ENCODE measurements at places on chromosomes 13 and 19.

- no peaks in the 10 kb centered on the region for H3K4me1 ChIP-seq
- no peaks in the 10 kb centered on the region for H3K36me3 ChIP-seq
- no peak for DNase-seq
- H3K4me3 ChIP-seq: no peak overlapping the region
These were observed 53.3 kb downstream of the OXGR1 start for GRCh38 chr13:96940961-96941360.

DNA sequence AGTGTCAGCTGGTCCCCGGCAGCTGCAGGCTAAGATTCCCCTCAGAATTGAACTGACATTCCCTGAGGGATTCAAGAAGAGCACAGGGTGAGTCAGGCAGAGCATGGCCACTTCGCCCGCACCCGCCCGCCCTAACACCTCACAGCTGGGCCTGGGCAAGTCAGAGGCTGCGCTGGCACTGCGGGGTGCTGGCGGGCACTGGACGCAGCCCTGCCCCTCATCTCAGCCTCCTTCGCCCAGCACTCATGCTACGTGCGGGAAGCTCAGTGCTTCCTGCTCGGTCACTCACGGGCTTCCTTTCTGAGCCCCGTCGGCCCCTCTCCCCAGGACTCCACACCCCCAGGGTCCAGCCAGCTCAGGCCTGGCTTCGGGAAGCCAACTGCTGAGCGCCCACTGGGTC, 56.9 kb downstream of the MLLT1 start:
- peaks cover 8% of the 10 kb centered on the region for H3K36me3 ChIP-seq
- H3K27me3 ChIP-seq: no peaks in the 10 kb centered on the region
- H3K4me3 ChIP-seq: no peak overlapping the region

DNA sequence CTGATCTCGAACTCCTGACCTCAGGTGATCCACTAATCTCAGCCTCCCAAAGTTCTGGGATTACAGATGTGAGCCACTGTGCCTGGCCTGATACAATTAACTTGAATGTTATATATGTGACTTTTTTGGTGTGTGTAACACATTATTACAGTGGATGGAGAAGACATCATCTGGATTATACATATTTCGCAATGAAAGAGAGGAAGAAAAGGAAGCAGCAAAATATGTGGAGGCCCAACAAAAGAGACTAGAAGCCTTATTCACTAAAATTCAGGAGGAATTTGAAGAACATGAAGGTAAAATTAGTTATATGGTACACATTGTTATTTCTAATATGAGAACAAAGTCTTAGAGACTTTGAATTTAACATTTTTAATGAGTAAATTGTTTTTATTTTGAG, 55.5 kb downstream of the BRCA2 start:
- peaks cover 8% of the 10 kb centered on the region for H3K36me3 ChIP-seq
- H3K4me1 ChIP-seq: no peaks in the 10 kb centered on the region
- H3K27ac ChIP-seq: no peak overlapping the region
- no peaks in the 10 kb centered on the region for H3K27me3 ChIP-seq

GRCh38 chr19:11387162-11388034, 3.3 kb upstream of the EPOR start:
- peaks cover 10% of the 10 kb centered on the region for H3K4me1 ChIP-seq
- H3K4me3 ChIP-seq: no peak overlapping the region
- H3K27me3 ChIP-seq: peaks cover 5% of the 10 kb centered on the region
- H3K27ac ChIP-seq: no peak overlapping the region

DNA sequence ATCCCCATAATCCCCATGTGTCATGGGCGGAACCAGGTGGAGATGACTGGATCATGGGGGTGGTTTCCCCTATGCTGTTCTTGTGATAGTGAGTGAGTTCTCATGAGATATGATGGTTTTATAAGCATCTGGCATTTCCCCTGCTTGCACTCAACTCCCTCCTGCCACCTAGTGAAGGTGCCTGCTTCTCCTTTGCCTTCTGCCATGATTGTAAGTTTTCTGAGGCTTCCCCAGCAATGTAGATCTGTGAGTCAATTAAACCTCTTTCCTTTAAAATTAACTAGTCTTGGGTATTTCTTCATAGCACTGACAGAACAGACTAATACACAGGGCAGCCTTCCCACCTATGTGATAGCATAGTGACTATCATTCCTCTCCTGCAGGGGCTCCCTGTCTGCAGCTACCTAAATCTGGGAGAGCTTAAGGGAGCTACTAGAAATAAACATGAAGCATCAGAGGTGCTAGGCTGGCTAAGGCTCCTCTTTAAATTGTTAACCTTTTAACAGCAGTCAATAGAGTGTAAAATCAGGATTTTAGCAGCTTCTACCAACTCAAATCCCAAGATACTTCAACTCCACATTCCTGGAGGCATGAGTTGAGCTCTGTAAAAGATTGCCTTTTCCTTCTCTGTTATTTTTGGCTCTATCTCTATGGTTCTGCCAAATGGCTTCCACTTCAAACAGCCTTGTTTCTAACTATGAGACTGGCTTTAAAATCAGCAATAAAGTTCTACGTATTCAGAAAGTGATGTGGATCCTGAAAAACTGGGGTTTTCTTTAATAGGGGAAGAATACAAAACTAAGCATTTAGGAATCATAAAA, 112.3 kb downstream of the VWA8 start:
- peaks cover 16% of the 10 kb centered on the region for H3K4me1 ChIP-seq
- no peak for DNase-seq
- H3K36me3 ChIP-seq: peaks cover 11% of the 10 kb centered on the region
- no peak overlapping the region for H3K4me3 ChIP-seq
- peak overlapping the region; percentile 73 for H3K27ac ChIP-seq

DNA sequence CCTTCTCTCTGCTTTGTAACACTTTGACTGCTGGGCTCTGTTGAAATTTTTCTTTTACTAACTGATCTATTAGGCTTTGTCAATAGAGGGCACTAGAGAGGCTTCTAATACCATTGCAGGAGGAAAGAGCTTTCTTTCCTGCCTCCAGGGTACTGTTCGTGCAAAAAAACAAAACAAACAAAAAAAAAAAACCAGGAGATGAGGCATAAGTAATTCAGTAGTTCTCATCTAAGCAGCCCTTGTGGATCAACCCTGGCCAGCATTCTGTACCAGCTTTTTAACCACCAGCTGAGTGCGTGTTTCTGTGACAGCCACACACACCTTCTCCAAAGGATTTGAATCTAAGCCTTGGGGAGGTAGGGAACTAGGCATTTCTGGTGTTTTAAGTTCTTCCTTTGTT, 1707.6 kb upstream of the SLC10A2 start:
- H3K4me1 ChIP-seq: peaks cover 8% of the 10 kb centered on the region
- no peak overlapping the region for H3K4me3 ChIP-seq
- H3K36me3 ChIP-seq: no peaks in the 10 kb centered on the region
- DNase-seq: no peak

- H3K27ac ChIP-seq: no peak overlapping the region
- no peaks in the 10 kb centered on the region for H3K4me1 ChIP-seq
- no peak overlapping the region for H3K4me3 ChIP-seq
- H3K27me3 ChIP-seq: peaks cover 18% of the 10 kb centered on the region
- DNase-seq: no peak
These were observed 341.7 kb downstream of the UQCRFS1 start for GRCh38 chr19:28871099-28871725.

DNA sequence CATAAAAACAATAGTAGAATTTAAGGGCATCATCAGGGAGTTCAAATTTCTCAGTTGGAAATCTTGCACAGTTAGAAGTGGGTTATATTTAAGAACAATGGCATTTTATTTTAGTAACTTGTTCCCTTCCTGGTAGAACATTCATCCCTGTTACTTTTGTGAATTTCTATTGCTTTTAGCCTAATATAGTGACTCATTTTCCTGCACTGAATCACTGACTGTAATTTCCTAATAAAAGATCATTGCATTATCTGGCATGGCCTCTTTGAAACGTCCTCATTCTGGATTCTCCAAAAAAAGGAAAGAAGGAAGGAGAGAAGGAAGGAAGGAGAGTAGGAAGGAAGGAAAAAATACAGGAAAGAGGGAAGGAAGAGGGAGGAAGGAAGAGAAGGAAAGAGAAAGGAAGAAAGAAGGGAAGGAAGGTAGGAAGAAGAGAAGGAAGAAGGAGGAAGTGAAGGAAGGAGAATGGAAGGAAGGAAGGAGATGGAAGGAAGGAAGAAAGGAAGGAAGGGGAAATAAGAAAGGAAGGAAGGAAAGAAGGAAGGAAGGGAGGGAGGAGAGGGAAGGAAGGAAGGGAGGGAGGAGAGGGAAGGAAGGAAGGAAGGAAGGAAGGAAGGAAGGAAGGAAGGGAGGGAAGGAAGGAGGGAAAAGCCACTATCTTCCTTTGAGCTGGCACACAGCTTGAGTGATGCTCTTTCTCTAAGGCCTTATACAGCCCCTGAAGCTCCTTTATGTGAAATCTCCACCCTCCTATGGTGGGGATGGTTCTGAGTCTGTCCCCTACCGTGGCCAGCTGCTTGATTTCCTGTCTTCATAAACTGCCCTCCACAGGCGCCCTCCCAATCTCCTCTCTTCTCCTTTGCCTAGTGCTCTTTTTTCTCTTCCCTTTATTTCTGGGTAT, 29.8 kb upstream of the TM9SF2 start:
- no peaks in the 10 kb centered on the region for H3K36me3 ChIP-seq
- no peak overlapping the region for H3K27ac ChIP-seq
- no peak overlapping the region for H3K4me3 ChIP-seq
- H3K27me3 ChIP-seq: peaks cover 3% of the 10 kb centered on the region

- no peak overlapping the region for H3K27ac ChIP-seq
- H3K36me3 ChIP-seq: peaks cover 13% of the 10 kb centered on the region
- DNase-seq: no peak
- no peaks in the 10 kb centered on the region for H3K27me3 ChIP-seq
- H3K4me1 ChIP-seq: no peaks in the 10 kb centered on the region
- no peak overlapping the region for H3K4me3 ChIP-seq
These were observed 12.9 kb downstream of the ZSWIM9 start for GRCh38 chr19:48183356-48183755.

GRCh38 chr13:34161931-34162543, 344.1 kb downstream of the RFC3 start:
- H3K27ac ChIP-seq: peak overlapping the region; percentile 42
- H3K4me1 ChIP-seq: peaks cover 28% of the 10 kb centered on the region
- no peaks in the 10 kb centered on the region for H3K27me3 ChIP-seq
- H3K36me3 ChIP-seq: no peaks in the 10 kb centered on the region

- H3K4me1 ChIP-seq: peaks cover 50% of the 10 kb centered on the region
- no peak for DNase-seq
- peak overlapping the region; percentile 54 for H3K4me3 ChIP-seq
- H3K27ac ChIP-seq: peak overlapping the region; percentile 49
These were observed 55.0 kb upstream of the EEF1AKMT1 start for GRCh38 chr13:20828539-20829364.

DNA sequence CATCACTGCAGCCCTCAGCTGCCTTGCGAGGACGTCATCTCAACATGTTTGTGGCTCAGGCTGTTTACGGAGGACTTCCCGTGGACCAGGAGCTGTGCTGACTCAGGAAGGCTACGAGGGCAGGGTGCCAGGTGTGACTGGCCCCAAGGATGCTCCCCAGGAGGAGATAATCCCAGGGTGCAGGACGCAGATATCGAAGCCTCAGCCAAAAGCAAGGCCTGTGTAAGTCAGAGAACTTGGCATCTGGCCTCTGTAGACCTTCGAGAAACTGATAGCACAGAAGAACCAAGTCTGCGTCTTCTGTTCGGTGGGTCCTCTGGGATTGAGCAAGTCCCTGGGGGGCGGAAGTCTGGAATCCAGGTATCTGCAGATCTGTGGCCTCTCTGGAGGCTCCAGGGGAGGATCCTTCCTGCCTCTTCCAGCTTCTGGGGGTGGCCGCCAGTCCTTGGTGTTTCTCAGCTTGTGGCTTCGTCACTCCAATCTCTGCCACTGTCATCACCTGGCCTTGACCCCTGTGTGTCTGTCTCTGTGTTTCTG, 2.6 kb upstream of the DOHH start:
- H3K4me3 ChIP-seq: no peak overlapping the region
- no peak for DNase-seq
- peaks cover 31% of the 10 kb centered on the region for H3K4me1 ChIP-seq
- H3K36me3 ChIP-seq: no peaks in the 10 kb centered on the region
- no peak overlapping the region for H3K27ac ChIP-seq

DNA sequence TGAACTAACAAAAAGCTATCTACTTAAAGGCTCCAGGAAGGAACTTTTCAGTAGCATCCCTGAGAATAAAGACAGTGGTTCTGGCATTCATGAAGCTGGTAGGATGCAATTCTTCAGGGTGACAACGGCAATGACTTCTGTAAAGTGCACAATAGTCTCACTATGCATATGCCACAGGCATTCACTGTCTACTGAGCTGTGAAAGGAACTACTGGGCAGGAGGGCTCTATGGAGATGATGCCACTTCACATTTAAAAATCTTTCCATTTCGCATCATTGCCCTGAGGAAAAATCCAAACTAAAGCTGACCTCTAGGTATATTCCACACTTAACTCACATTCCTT, 2020.6 kb upstream of the PCDH20 start:
- H3K27me3 ChIP-seq: no peaks in the 10 kb centered on the region
- no peak overlapping the region for H3K4me3 ChIP-seq
- H3K27ac ChIP-seq: peak overlapping the region; percentile 89
- no peak for DNase-seq
- peaks cover 38% of the 10 kb centered on the region for H3K4me1 ChIP-seq
- H3K36me3 ChIP-seq: no peaks in the 10 kb centered on the region

Data from chondrocyte (in vitro differentiated cells).